ENCODE measurements at places on chromosomes 1 and 21. TPM values are rescaled to one million over a fixed set of nuclear protein-coding genes. Genes with fewer than 3 reads are reported as not detected.

GRCh38 chr1:221149555-221150075, 270.4 kb downstream of the HLX start:
- ATAC-seq, result no peak

QSOX1 gene
- 132 TPM for total RNA-seq

- peak; percentile 63 for ATAC-seq
Measured at GRCh38 chr1:6519935-6520671, 28.6 kb upstream of the PLEKHG5 start.

HMCN1 gene
- 95.9 TPM for total RNA-seq

GRCh38 chr1:197976368-197976767, 59.2 kb downstream of the LHX9 start:
- ATAC-seq, result no peak

- ATAC-seq, result no peak
Measured at GRCh38 chr1:225880636-225881035, 1.5 kb downstream of the TMEM63A start.
